ENCODE measurements at places on chromosomes 7 and 10. TPM values are rescaled to one million over a fixed set of nuclear protein-coding genes. Genes with fewer than 3 reads are reported as not detected.

STYXL1 gene
- 15.7 TPM for total RNA-seq

DNA sequence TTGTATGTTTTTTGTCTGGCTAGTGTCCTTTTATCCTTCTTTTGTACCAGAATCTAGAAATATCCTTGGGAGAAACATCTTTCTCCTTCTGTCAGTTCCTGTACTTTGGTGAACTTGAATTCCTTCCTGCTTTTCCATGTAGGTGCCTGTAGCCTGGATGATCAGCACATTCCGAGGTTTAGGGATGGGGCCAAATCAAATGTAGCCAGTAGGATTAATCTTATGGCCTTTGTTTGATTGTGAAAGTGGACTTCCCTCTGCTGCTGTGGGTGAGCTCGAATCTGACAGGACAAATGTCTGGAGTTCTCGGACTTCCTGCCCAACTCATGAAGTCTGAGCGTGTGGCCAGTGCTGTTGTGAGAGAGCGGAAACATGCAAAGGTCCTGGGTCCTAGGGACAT, 33.2 kb upstream of the NAMPT start:
- no peak for DNase-seq
- no peaks in the 10 kb centered on the region for H3K36me3 ChIP-seq
- no peak overlapping the region for H3K27ac ChIP-seq
- H3K4me3 ChIP-seq, result no peak overlapping the region
- no peaks in the 10 kb centered on the region for H3K4me1 ChIP-seq

- no peaks in the 10 kb centered on the region for H3K36me3 ChIP-seq
- H3K27me3 ChIP-seq, result no peaks in the 10 kb centered on the region
- H3K27ac ChIP-seq, result no peak overlapping the region
- no peak overlapping the region for H3K4me3 ChIP-seq
Measured at GRCh38 chr7:47771336-47771989, 176.8 kb downstream of the PKD1L1 start.

DNA sequence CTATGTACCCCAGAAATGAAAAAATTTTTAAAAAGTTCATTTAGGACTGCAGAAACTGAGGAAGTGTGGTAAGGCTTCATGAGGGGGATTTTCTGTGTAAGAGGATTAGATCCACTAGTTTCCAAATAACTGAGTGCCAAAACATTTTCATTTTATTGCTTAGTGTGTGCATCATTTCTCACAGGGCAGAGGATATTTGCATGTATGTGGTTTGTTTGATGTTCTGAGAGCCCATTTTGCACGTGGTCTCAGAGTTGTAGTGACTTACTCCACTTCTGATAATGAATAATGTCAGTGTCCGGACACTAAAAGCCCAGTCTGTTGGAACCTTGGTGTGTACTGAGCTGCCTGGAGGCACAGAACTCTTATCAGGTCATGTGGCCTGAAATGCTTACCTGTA, 299.9 kb downstream of the AUTS2 start:
- no peaks in the 10 kb centered on the region for H3K36me3 ChIP-seq
- H3K27ac ChIP-seq, result no peak overlapping the region
- no peak for DNase-seq

GRCh38 chr7:36568452-36568849, 155.8 kb downstream of the AOAH start:
- no peak overlapping the region for H3K27ac ChIP-seq
- H3K4me3 ChIP-seq, result no peak overlapping the region
- H3K4me1 ChIP-seq, result peaks cover 9% of the 10 kb centered on the region
- no peaks in the 10 kb centered on the region for H3K36me3 ChIP-seq
- no peak for DNase-seq

VGF gene
- not detected for total RNA-seq

GRCh38 chr7:110253093-110253492, 837.8 kb upstream of the LRRN3 start:
- no peaks in the 10 kb centered on the region for H3K4me1 ChIP-seq
- H3K4me3 ChIP-seq, result no peak overlapping the region
- no peak overlapping the region for H3K27ac ChIP-seq
- no peaks in the 10 kb centered on the region for H3K27me3 ChIP-seq
- DNase-seq, result no peak

- no peak for DNase-seq
- H3K27me3 ChIP-seq, result no peaks in the 10 kb centered on the region
- no peaks in the 10 kb centered on the region for H3K4me1 ChIP-seq
- H3K4me3 ChIP-seq, result no peak overlapping the region
- no peaks in the 10 kb centered on the region for H3K36me3 ChIP-seq
Measured at GRCh38 chr7:78845155-78845554, 608.3 kb downstream of the MAGI2 start.

GRCh38 chr7:140316165-140316661, 82.1 kb downstream of the SLC37A3 start:
- peak overlapping the region; percentile 19 for H3K4me3 ChIP-seq
- H3K36me3 ChIP-seq, result no peaks in the 10 kb centered on the region
- no peaks in the 10 kb centered on the region for H3K27me3 ChIP-seq
- DNase-seq, result peak; percentile 58
- peaks cover 4% of the 10 kb centered on the region for H3K4me1 ChIP-seq
- peak overlapping the region; percentile 15 for H3K27ac ChIP-seq

GRCh38 chr10:11901833-11902475, 78.8 kb downstream of the PROSER2 start:
- no peaks in the 10 kb centered on the region for H3K27me3 ChIP-seq
- no peak for DNase-seq
- no peaks in the 10 kb centered on the region for H3K4me1 ChIP-seq
- H3K4me3 ChIP-seq, result no peak overlapping the region
- H3K36me3 ChIP-seq, result no peaks in the 10 kb centered on the region

DNA sequence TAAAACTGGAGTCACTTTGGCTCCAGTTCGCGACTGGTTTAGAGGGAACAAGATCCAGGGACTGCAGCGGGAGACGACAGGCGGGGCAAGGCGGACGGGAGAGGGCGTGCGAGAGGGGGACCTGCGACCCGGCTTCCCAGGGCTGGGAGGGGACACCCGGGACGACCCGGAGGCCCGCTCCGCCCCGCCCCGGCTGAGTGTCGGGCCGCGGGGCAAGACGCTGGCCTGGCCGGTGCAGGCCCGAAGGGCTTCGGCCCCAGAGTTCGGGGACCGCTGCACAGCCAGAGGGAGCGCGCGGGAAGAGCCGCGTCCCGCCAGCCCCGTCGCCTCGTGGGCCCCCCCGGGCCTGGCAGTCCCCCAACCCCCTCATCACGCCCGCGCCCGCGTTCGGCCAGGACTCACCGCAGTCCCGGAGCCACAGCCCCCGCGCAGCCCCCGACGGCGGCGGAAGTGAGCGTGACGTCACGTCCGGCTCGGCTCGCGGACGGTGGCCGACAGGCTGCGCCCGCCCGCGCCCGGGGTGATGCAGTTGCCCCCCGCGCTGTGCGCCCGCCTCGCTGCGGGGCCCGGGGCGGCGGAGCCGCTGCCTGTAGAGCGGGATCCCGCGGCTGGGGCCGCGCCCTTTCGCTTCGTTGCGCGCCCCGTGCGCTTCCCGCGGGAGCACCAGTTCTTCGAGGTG, at the start of the genes TUBGCP2 and ZNF511:
TUBGCP2 (minus strand) TSS at position 452 of the 679 bp plus-strand sequence. CDS start 5,931 bp downstream, outside the sequence.
ZNF511 (plus strand) TSS at position 494 of the 679 bp plus-strand sequence; CDS start at position 524, 30 bp downstream.
- peak within 1 kb of the TSS; percentile 99 for H3K27ac ChIP-seq
- no peaks in the 10 kb centered on the region for H3K36me3 ChIP-seq
- H3K4me3 ChIP-seq, result peak within 1 kb of the TSS; percentile 97
- no peaks in the 10 kb centered on the region for H3K27me3 ChIP-seq
- H3K4me1 ChIP-seq, result peaks cover 14% of the 10 kb centered on the region

GRCh38 chr7:39656415-39656814, 33.0 kb downstream of the RALA start:
- peaks cover 2% of the 10 kb centered on the region for H3K4me1 ChIP-seq
- H3K27me3 ChIP-seq, result no peaks in the 10 kb centered on the region
- H3K27ac ChIP-seq, result no peak overlapping the region
- H3K36me3 ChIP-seq, result no peaks in the 10 kb centered on the region
- H3K4me3 ChIP-seq, result no peak overlapping the region
- no peak for DNase-seq

- H3K36me3 ChIP-seq, result no peaks in the 10 kb centered on the region
- no peaks in the 10 kb centered on the region for H3K4me1 ChIP-seq
- peak; percentile 20 for DNase-seq
- H3K4me3 ChIP-seq, result no peak overlapping the region
Measured at GRCh38 chr7:151366880-151367222, 25.2 kb downstream of the NUB1 start.

DNA sequence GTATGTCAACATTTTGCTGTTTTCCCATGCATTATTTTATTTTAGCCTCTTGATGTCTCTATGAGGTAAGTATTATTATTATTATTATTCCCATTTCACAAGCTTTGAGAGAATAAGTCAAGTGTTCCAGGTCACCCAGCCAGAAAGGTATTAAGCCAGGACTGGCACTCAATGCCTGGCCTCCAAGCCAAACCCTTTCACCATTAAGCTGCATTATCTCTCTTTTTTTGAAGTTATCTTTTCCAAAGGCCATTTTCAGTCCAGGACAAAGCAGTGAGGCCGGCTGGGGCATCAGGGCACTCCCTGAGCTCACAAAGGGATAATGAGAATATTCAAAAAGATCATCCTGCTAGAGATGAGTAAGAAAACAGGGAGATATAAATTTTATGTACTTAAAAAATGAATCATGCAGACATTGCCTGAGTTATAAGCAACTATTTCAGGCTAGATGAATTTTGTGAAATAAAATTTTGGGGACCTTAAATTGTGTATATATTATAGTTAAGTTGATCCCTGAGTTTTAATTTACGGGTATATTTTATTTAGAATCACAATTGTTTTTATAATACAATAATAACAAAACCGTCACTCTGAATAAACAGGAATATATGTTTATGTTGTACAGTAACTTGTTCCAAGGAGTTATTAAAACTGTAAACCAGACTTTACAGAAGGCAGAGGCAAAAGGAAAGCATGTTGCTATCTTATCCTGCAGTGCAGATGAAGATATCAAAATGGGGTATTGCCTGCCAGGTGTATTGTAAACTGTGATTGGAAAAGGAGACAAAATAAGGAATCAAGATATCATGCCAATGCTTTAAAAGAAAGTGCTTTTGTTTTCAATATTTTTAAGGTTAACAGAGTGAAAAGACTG, 51.3 kb upstream of the CAV2 start:
- peaks cover 4% of the 10 kb centered on the region for H3K4me1 ChIP-seq
- no peak overlapping the region for H3K27ac ChIP-seq
- H3K36me3 ChIP-seq, result no peaks in the 10 kb centered on the region
- no peak for DNase-seq
- no peaks in the 10 kb centered on the region for H3K27me3 ChIP-seq
- no peak overlapping the region for H3K4me3 ChIP-seq

TWIST1 gene
- 2.7 TPM for total RNA-seq

CADPS2 gene
- total RNA-seq, result 17.9 TPM

TMEM26 gene
- 1.5 TPM for total RNA-seq

GRCh38 chr10:128438417-128439063, 312.3 kb upstream of the MKI67 start:
- no peaks in the 10 kb centered on the region for H3K27me3 ChIP-seq
- no peak for DNase-seq
- no peak overlapping the region for H3K4me3 ChIP-seq
- H3K4me1 ChIP-seq, result no peaks in the 10 kb centered on the region
- H3K36me3 ChIP-seq, result no peaks in the 10 kb centered on the region

HOXA2 gene
- total RNA-seq, result 0.46 TPM

MYL10 gene
- not detected for total RNA-seq

GRCh38 chr7:75906991-75907667, 7.8 kb upstream of the POR start:
- H3K27ac ChIP-seq, result no peak overlapping the region
- DNase-seq, result no peak

AGBL3 gene
- total RNA-seq, result 2.6 TPM

FAM131B gene
- 0.48 TPM for total RNA-seq

GARS1 gene
- 56.9 TPM for total RNA-seq

- DNase-seq, result no peak
- H3K36me3 ChIP-seq, result no peaks in the 10 kb centered on the region
- no peaks in the 10 kb centered on the region for H3K27me3 ChIP-seq
- H3K27ac ChIP-seq, result no peak overlapping the region
- H3K4me1 ChIP-seq, result no peaks in the 10 kb centered on the region
Measured at GRCh38 chr7:67764289-67764688, 767.7 kb downstream of the TYW1 start.

SLC12A9 gene
- total RNA-seq, result 10.1 TPM

ZNF775 gene
- total RNA-seq, result 10.9 TPM

DNA sequence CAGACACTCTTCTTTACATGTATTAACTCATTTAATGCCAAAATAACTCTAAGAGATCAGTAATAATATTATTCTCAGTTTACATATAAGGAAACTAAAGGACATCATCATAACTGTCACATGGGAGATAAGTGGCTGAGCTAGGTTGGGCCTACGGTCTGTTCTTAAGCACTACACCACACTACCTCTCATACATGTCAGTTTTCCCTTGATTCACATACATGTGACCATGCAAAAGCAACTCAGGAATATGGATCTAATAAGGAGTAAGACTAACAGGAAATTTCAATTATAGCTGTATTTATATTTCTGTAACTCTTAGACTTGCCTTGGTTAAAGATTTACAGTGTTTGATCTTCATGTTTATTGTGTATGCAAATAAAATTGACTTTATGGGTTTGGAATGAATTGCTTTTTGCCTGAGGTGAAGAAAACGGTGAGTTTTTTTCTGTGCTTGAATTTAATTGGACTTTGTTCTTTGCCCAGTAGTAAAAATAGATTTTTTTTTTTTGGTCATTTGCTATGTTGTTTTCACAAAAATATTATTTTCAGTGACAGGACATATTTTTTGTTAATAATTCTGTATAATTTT, 69.7 kb downstream of the CYP51A1 start:
- no peak for DNase-seq
- H3K27me3 ChIP-seq, result no peaks in the 10 kb centered on the region
- no peak overlapping the region for H3K27ac ChIP-seq
- peaks cover under 1% of the 10 kb centered on the region for H3K4me1 ChIP-seq
- no peaks in the 10 kb centered on the region for H3K36me3 ChIP-seq

TMEM184A gene
- total RNA-seq, result 1.6 TPM

OPN4 gene
- total RNA-seq, result not detected

GRCh38 chr7:91784469-91784868, 96.0 kb downstream of the MTERF1 start:
- H3K4me1 ChIP-seq, result peaks cover 2% of the 10 kb centered on the region
- no peaks in the 10 kb centered on the region for H3K27me3 ChIP-seq
- no peak for DNase-seq

CRYGN gene
- 0.95 TPM for total RNA-seq

GRCh38 chr10:71483135-71483534, 86.4 kb downstream of the CDH23 start:
- no peak overlapping the region for H3K4me3 ChIP-seq
- DNase-seq, result no peak
- no peaks in the 10 kb centered on the region for H3K4me1 ChIP-seq
- no peaks in the 10 kb centered on the region for H3K27me3 ChIP-seq

Data from ovary (tissue), 10 donors.